Putamen (tissue), 1 donor: ENCODE measurements at places on chromosomes 3 and 15.

DNA sequence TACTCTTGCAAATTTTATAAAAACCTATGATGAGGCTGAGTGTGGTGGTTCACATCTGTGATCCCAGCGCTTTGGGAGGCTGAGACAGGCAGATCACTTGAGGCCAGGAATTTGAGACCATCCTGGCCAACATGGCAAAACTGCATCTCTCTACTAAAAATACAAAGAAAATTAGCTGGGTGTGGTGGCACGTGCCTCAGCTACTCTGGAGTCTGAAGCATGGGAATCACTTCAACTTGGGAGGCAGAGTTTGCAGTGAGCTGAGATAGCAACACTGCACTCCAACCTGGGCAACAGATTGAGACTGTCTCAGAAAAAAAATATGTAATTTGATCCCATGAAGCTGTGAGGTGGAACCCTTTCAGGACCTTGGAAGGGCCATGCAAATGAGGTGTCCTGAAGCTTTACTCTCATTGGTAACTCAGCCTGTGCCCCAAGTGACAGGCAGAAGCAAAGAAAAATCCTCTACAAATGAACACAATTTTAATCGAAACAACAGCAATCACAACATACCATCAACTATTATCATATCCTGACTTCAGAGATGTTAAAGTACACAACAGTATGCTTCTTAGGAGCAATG lies 84.6 kb upstream of the CDV3 start:
- DNase-seq, result no peak

DNA sequence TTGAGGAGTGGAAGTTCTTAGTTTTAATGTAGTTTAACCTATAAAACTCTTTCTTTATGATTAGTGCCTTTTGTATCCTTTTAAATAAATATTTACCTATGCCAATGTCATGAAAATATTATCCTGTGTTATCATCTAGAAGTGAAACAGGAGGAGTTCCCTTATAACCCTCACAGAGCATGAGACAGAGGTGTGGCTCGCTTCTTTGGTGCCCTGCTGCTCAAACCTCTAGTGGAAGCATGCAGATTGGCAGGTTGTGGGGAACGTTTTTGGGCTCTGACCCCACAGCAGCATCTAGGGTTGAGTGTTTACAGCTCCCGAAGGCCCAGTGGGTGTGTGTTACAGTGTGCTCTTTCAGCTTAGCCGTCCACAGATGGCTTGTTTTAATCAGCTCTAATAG lies 459.4 kb upstream of the AZI2 start:
- DNase-seq, result no peak

DNA sequence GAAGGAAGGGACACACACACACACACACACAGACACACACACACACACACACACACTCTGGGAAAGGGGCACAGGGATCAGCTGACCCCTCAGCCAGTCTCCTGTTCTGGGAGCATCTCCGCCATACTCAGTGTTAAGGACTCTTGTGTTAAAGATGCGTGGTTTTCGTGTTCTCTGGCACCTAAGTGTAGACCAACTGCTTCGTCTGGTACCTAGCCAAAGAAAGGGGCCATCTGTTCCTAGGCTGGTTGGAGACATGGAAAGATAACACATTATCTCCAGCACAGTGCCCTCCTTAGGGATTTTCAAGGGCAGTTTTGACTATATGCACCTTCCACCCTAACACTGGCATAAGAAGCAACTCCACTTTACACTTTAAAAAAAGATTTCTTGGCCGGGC lies 65.1 kb downstream of the EPHB1 start:
- no peak for DNase-seq

DNA sequence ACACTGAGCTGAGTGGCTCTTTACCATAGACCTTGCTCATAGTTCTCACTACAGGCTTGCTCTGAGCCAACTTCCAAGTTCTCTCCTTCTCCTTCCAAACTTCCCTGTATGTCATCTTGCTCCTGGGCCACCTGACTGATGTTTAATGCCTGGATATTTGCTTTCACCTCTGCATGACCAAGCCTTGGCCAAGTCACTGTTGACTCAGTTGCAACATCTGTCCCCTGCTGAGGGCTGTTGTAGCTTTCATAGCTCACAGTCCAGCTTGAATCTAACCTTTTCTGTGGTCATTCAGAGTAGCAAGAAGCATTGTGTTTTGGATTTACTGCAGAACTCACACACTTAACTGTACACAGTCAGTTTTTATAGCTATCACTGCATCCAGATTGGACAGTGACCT lies 171.8 kb upstream of the ROPN1 start:
- no peak for DNase-seq

DNA sequence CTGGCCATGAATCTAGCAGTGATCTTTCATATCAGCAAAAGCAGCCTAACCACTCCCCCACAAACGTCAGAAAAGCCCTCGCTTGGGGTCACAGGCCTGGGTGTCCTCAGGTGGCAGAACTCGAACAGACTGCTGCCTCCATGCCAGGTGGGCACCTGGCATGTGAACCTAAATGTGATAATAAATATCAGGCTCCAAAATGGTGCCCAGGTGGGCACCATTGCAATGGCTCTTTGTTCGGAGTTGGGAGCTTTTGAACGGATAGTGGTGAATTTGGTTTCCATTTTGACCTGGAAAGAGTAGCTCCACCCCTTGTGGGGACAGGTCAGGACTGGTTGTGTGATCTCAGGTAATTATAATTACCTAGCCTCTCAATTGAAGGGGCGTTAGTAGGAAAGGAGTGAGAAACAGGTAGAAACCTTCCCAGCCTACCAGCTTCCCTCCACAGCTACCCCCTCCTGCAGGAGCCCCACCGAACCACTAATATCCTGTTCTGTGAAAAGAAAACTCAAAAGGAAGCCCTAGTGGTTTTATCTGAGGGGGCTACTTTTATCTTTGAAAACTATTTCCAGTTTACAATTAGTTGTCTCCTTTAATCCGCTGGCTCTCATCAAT lies 18.1 kb downstream of the MYO1E start:
- no peak for DNase-seq

DNA sequence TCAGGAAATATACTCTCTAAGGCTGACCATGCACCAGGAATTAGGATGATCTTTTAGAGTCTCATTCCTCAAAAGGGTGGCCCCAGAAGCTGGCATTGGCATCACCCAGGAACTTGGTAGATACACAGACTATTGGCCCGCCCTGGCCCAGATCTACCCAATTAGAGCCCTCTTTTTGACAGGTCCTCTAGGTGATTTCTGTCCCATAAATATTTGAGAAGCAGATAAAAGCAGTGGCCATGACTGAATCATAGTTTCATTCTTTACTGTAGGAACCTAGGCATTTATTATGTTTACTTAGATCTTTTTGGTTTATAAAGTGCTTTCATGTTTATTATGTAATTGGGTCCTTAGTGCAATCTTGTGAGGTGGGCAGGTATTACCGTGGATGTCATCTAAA lies 7.6 kb downstream of the TLNRD1 start:
- no peak for DNase-seq

GRCh38 chr3:134869153-134869726 lies 74.2 kb downstream of the EPHB1 start:
- no peak for DNase-seq

DNA sequence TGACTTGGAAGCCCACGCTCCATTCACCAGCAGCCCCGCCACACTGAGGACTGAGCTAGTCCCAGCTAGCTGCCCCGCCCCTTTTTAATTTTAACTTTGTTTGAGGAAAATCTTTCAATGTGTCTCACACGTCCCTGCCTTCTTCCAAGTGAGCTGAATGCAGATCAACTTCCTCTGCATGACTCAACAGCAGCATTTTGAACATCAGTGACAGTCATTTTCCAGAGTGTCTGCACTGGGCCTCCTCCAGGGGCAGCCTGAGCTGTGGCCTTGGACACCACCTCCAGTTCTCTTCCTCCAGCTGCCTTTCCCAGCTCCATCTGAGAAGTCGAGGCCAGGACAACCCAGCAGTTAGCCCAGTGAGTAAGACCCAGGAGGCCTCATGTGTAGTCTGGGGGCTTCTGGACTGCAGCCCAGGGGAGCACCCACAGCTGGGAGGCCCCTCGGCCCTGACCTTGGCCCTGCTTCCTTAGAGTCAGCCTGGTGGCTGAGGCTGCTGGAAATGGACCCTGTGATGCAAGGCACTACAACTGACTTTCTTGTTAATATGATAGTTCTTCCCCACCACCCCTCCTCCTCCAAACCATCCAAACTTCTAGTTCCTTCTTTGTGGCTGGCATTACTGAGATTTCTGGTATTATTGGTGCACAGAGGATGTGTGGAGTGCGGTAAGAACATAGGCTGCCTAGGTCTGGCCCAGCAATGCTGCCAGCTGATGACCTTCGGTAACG lies 21.4 kb upstream of the ESYT3 start:
- peak; percentile 53 for DNase-seq

- DNase-seq, result no peak
Observed at GRCh38 chr3:4511491-4512262, 18.5 kb downstream of the ITPR1 start.

GRCh38 chr15:92574566-92574965 lies 81.0 kb downstream of the FAM174B start:
- no peak for DNase-seq

DNA sequence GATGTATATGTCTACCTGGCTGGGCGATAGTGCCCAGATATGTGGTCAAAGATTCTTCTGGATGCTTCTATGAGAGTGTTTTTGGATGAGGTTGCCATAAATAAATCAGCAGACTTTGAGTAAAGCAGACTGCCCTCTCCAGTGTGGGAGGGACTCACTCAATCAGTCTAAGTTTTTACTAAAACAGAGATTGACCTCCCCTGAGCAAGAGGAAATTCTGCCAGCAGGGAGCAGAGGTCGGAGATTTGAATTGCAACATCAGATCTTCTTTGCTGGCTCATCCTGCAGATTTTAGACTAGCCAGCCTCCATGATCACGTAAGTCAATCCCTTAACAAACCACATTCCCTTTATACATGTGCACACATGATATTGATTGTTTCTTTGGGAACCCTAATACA lies 300.9 kb downstream of the MCTP2 start:
- DNase-seq, result no peak

GRCh38 chr3:129305592-129306091 lies 27.0 kb downstream of the HMCES start:
- peak; percentile 45 for DNase-seq

DNA sequence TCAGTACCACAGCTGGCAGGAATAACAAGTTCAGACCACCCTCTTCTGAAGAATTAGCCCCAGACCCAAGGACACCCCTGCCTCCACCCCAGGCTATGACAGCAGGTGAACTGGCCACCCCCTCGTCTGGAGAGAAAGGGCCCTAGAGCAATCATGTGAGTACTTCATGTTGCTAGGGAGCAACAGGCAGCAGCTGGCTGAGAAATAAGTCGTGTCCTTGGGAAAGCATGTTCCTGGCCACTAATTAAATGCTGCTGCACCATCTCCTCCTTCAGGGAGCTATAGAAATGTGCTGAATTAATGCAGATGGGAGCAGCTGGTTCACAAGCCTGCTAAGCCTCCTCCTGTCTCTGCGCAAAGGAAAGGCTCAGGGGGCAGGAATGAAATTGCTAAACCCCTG lies 31.5 kb downstream of the MRPS11 start:
- DNase-seq, result no peak

DNA sequence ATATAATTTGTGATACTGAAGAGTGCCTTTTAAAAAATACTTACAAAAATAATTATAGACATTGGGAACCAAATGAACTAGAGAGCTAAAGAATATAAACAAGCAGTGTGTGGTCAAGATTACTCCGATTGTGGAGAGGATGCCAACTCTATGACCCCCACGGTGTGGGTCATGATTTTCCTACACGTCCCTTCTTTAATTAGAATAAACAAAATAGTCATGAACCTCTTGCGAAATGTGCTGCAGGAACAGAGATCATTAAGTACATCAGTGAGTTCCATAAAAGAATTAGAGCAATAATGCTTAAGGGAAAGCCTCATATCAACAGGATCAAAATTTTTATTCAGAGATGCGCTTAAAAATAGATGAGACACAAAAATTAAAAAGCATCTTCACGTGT lies 476.6 kb upstream of the ROBO1 start:
- no peak for DNase-seq

- DNase-seq, result no peak
Observed at GRCh38 chr15:71198846-71199245, 83.6 kb downstream of the THSD4 start.

DNA sequence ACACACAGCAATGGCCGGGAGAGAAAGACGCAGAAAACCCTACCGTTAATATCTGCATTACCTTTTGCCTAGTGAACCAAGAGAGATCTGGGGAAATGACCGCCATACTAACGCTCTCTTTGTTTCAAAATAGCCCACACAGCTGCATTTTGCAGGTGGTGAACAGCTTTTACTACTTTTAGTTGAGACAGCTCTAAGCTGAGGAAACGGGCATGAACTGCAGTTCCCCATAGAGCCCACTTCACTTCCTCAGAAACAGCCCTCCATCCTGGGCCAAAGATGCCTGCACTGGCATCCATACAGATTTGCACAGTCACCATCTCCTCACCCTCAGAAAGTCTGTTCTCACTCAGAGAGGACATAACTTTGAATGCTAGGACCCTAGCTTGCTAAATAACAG lies 45.0 kb downstream of the ZNF860 start:
- no peak for DNase-seq

- DNase-seq, result peak; percentile 25
Observed at GRCh38 chr3:29618395-29619282, 337.8 kb downstream of the RBMS3 start.

- DNase-seq, result no peak
Observed at GRCh38 chr3:79551997-79552396, 215.8 kb downstream of the ROBO1 start.

DNA sequence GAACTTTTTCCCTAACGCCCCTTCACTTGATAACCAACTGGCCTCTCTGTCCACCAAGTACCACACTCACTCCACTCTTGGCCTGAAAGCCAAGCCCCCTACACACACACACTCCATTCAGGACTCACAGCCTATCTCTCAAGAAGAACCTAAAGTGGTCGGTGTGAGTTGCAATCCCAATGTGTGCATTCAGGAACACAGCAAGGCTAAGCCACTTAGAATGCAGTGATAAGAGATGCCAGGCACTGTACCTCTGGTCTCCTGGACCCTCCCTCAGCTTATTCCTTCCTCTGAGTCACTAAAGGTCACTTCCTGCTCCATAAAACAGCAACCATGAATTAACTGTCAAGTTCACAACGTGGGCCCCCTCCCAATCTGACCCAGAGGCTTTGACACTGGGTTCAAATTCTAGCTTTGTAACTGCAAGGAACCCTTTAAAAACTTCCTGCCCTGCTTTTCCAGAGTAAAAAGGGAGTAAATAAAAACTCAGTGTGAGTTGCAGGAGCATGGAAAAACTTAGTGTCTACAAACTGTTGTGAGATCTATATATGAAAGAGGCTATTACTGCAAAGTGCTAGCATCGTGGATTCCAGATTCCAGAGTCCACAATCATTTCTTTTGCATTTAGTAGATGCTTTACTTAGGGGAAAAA lies 17.6 kb upstream of the KCNMB3 start:
- no peak for DNase-seq
